ENCODE measurements at places on chromosomes 5 and 9.

GRCh38 chr5:31098811-31099210 lies 94.7 kb upstream of the CDH6 start:
- no peak for DNase-seq

GRCh38 chr9:37801287-37801850 lies 772 bp downstream of the DCAF10 start:
- no peak for DNase-seq

- no peak for DNase-seq
Observed at GRCh38 chr5:103718108-103718507, 155.5 kb upstream of the NUDT12 start.

GRCh38 chr5:151912360-151912759 lies 12.3 kb downstream of the GLRA1 start:
- DNase-seq: peak; percentile 66

DNA sequence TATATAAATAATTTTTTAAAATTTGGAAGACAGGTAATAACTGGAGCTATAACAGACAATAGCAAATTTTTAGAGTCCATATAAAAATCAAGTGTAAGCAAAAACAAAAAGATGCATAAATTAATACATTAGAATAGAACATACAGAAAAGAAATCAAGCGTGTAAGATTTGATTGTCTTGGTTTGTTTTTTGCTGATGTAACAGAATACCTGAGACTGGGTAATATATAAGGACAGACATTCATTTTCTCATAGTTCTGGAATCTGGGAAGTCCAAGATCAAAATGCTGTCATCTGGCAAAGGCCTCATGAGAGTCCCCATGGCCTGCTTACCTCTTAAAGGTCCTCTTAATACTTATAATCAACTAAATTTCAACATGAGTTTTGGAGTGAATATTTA lies 1010.1 kb downstream of the CDH18 start:
- no peak for DNase-seq

DNA sequence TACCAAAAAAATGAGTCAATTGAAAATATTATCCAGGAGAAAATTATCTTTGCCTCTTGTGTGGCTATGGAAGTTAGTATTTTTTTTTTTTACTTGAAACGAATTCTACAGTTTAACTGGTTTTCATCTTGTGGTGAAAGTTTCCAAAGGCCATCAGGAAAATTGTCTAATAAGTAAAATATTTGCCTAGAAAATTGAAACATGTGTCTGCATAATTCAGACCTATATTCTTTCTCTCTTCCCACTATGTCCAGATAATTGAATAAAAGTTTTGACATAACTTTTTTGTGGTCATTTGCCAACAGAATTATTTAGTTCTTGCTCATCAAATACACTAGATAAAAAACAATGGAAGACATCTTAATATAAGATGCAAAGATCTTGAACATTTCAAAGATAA lies 321.5 kb upstream of the RPS23 start:
- no peak for DNase-seq

- DNase-seq: no peak
Observed at GRCh38 chr5:2724831-2725230, 26.6 kb downstream of the IRX2 start.

GRCh38 chr9:106921341-106921899 lies 58.5 kb downstream of the ZNF462 start:
- DNase-seq: no peak

GRCh38 chr5:116076496-116076895 lies 8.3 kb upstream of the COMMD10 start:
- DNase-seq: no peak

- no peak for DNase-seq
Observed at GRCh38 chr5:121503111-121503840, 348.4 kb upstream of the FTMT start.

- DNase-seq: no peak
Observed at GRCh38 chr5:85263125-85263524, 878.4 kb upstream of the EDIL3 start.

- DNase-seq: no peak
Observed at GRCh38 chr5:2725980-2726765, 25.3 kb downstream of the IRX2 start.

DNA sequence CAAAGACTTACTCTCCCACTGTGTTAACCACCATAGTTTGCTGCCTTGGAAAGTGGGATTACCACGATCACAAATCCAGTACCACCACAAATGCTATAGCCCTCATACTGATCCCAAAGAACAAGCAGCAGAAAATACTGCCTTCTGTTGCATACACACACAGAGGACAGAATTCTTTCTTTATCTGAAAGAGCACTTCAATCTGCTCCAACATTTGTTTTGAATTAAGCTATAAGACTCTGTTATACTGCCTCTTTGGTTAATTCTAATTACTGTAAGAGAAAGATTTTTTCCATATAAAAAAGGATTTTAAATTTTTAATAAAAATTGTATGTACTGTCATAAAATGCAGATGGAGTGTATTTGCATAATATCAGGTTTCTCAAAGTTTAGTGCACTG lies 69.8 kb downstream of the YIPF5 start:
- no peak for DNase-seq

- no peak for DNase-seq
Observed at GRCh38 chr9:5514617-5515260, 4.4 kb downstream of the PDCD1LG2 start.
